PC-9 (cell line): ENCODE measurements at places on chromosomes 6 and 20. TPM values are rescaled to one million over a fixed set of nuclear protein-coding genes. Genes with fewer than 3 reads are reported as not detected.

- H3K36me3 ChIP-seq: no peaks in the 10 kb centered on the region
- peak overlapping the region; percentile 95 for H3K27ac ChIP-seq
- H3K4me1 ChIP-seq: peaks cover 45% of the 10 kb centered on the region
- peak; percentile 37 for DNase-seq
Observed at GRCh38 chr6:146914489-146915483, 289.4 kb upstream of the STXBP5 start.

GRCh38 chr6:113018351-113019151 is 671.4 kb downstream of the RFPL4B start:
- H3K4me3 ChIP-seq: no peak overlapping the region
- H3K36me3 ChIP-seq: no peaks in the 10 kb centered on the region
- H3K27ac ChIP-seq: no peak overlapping the region
- no peaks in the 10 kb centered on the region for H3K4me1 ChIP-seq

- H3K4me1 ChIP-seq: peaks cover 9% of the 10 kb centered on the region
- no peaks in the 10 kb centered on the region for H3K36me3 ChIP-seq
- H3K4me3 ChIP-seq: no peak overlapping the region
- H3K27me3 ChIP-seq: no peaks in the 10 kb centered on the region
Observed at GRCh38 chr6:108321253-108321747, 26.4 kb downstream of the AFG1L start.

DNA sequence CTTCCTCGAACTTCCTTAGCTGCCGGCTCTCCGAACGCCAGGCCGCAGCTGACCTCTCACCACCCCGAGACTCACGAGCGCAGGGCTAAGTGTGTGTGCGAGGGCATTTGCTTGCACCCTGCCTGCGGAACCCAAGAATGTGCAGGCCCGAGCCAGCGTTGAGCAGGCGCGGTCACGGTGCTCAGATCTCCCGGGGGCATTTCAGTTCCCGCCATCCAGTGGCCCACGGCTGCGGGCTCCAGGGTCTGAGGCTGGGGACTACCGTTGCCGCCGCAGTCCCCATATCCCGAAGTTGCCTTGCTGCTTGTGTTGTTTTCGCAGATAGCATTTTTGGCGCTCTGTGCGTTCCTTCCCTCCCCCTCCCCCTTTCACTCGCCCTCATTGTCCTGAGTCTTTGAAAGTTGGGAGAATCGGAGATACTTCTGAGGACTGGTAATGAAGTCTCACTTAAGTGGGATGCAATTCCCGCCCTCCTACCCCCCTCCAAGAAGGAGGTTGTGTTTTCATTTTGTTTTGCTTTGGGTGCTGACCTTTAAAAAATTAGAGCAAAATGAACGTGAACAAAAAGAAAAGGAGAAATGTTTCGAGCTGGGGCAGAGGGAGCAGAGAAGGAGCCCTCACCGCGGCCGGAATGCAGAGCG is 1.7 kb downstream of the NR2E1 start:
- H3K4me3 ChIP-seq: no peak overlapping the region
- peaks cover 4% of the 10 kb centered on the region; the same call in 1 of the 2 replicates for H3K27me3 ChIP-seq
- H3K27ac ChIP-seq: no peak overlapping the region
- H3K4me1 ChIP-seq: no peaks in the 10 kb centered on the region
- DNase-seq: no peak

DNA sequence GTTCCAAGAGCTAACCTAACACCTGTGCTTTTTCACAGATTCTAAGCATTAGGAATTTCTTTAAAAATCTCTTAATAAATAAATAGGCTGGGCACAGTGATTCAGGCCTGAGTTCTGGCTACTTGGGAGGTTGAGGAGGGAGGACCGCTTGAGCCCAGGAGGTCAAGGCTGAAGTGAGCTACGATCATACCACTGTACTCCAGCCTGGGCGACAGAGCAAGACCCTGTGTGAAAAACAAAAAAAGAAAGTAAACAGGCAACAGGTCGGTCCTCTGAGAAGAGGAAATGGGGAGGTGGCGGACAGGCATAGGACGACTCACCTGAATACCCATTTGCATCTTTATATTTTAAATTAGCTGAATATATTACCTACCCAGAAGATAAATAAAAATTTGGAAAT is 26.5 kb downstream of the GMDS start:
- H3K27ac ChIP-seq: no peak overlapping the region
- DNase-seq: no peak
- no peaks in the 10 kb centered on the region for H3K36me3 ChIP-seq
- no peaks in the 10 kb centered on the region for H3K4me1 ChIP-seq
- no peaks in the 10 kb centered on the region for H3K27me3 ChIP-seq

GRCh38 chr6:43338243-43338642 is 29.6 kb upstream of the CRIP3 start:
- H3K27ac ChIP-seq: no peak overlapping the region
- no peaks in the 10 kb centered on the region for H3K4me1 ChIP-seq
- H3K4me3 ChIP-seq: no peak overlapping the region

GRCh38 chr20:11849976-11850670 is 67.6 kb upstream of the BTBD3 start:
- 0 out of 2 replicates have a peak, but pooled peaks cover 15% of the 10 kb centered on the region for H3K4me1 ChIP-seq
- H3K4me3 ChIP-seq: no peak overlapping the region
- no peaks in the 10 kb centered on the region for H3K27me3 ChIP-seq
- peak; percentile 47 for DNase-seq
- H3K36me3 ChIP-seq: no peaks in the 10 kb centered on the region
- H3K27ac ChIP-seq: no peak overlapping the region

- H3K4me3 ChIP-seq: no peak overlapping the region
- H3K27ac ChIP-seq: no peak overlapping the region
- H3K36me3 ChIP-seq: no peaks in the 10 kb centered on the region
- no peak for DNase-seq
- H3K27me3 ChIP-seq: no peaks in the 10 kb centered on the region
Observed at GRCh38 chr20:12627485-12627884, 381.3 kb upstream of the SPTLC3 start.

- no peaks in the 10 kb centered on the region for H3K36me3 ChIP-seq
- H3K4me3 ChIP-seq: no peak overlapping the region
- DNase-seq: no peak
- no peaks in the 10 kb centered on the region for H3K27me3 ChIP-seq
Observed at GRCh38 chr20:12821249-12821648, 187.5 kb upstream of the SPTLC3 start.

Gene ANGPT4
- not detected in 2 replicates for total RNA-seq

Gene EYA2
- not detected in 2 replicates for total RNA-seq
